ENCODE measurements at places on chromosomes 1 and 21.

GRCh38 chr21:33360881-33361602 is 36.3 kb downstream of the IFNAR1 start:
- DNase-seq = peak; percentile 79

- no peak for DNase-seq
These were observed 848 bp upstream of the APOBEC4 start for GRCh38 chr1:183653876-183654451.

- no peak for DNase-seq
These were observed 4.1 kb downstream of the TMEM240 start for GRCh38 chr1:1536019-1536937.

GRCh38 chr1:36321119-36321951 is 2.1 kb downstream of the EVA1B start:
- DNase-seq = no peak

GRCh38 chr21:14991957-14992356 is 72.8 kb downstream of the NRIP1 start:
- no peak for DNase-seq

DNA sequence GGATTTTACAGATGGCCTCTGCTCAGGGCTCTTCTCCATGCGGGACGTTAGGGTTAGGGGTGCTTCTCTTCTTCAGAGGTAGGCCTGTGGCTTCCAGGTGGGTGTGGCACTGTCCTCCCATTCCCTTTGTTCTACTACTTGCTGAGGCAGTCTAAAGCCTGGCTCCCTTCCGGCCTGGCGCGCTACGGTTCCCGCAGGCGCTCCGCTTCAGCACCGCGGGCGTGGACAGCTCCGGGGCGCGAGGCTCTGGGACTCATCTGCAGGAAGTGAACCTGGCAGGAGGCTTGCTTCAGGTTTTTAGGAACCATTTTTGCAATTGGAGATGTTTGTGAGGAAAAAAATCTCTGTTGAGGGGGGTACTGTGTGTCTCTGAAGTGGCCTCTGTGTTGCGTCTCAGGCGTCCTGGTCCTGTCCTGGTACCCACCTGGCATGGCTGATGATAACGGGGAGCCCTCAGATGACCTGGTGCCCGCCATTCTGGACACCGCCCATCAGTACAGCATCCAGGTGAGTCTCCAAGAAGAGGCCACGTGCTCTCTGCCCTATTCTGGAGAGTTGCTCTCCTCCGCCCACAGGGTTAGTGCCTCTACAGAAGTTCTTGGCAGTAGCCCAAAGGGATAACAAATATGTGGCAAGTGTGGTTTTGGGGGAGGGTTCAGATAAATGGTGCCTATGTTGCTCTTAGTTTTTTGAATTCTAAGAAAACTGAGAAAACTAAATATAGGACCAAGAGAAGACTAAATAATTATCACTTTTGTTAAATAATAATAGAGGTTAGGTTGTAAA is 1.9 kb downstream of the MANEAL start:
- DNase-seq = peak; percentile 31

GRCh38 chr1:26848941-26849774 is 13.8 kb upstream of the SFN start:
- no peak for DNase-seq

GRCh38 chr1:161499099-161500039 is 5.9 kb upstream of the FCGR2A start:
- DNase-seq = no peak

DNA sequence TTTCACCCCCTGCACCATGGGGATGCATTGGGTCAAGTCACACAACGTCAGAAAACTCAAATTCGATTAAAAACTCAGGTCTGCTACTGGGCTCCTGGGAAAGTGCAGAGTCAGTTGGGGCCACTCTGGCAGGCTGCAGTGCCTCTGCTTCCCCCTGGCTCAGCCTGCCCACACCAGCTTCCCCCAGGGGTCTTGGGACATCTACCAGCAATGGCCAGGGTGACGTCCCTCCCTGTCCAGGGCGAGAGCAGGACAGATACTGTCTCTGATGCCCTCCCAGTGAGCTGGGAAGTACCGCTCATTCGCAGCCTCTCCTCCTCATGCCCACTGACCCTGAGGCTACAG is 106.2 kb upstream of the COL6A1 start:
- no peak for DNase-seq

DNA sequence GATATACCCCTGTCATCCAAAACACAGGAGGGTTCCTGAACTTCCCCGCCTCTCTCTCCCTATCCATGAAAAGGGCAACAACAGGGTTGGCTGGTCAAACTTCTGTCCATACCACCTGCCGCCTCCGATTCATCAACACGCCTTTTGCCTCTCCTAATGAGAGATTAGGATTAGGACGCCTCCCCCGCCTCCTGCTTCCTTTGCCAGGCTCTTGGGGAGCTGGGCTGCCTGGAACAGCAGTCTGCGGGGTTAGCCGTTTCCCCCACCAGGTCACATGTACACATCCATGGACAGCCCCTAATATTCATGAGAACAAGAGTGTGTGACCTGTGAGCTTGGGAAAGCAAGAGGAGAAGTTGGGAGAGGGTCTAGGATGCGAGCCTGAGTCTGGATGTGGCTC is 2.3 kb upstream of the OPTC start:
- DNase-seq = no peak

GRCh38 chr1:182335771-182336566 is 55.6 kb downstream of the GLUL start:
- no peak for DNase-seq

GRCh38 chr1:8676813-8677212 is 140.6 kb downstream of the RERE start:
- no peak for DNase-seq

GRCh38 chr1:67814121-67814772 is 19.0 kb downstream of the GNG12 start:
- no peak for DNase-seq

GRCh38 chr1:156467906-156468305 is 32.7 kb downstream of the MEF2D start:
- DNase-seq = no peak

GRCh38 chr1:107132195-107132594 is 8.6 kb upstream of the NTNG1 start:
- no peak for DNase-seq

GRCh38 chr1:172821609-172822274 is 162.8 kb downstream of the FASLG start:
- DNase-seq = no peak

DNA sequence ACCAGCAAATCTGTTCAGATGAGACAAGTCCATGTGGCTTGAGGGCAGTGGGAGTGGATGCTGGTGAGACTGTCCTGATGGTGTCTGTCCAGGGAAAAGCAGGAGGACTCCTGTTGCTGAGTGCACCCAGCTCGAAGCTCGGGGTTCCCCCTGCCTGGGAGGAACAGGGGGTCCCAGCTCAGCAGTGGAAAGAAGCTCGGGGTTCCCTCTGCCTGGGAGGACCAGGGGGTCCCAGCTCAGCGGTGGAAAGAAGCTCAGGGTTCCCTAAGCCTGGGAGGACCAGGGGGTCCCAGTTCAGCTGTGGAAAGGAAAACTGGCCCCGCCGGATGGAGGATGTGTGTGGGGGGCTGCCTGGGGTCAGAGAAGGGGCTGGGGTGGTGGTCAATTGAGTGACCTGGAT is 39.1 kb downstream of the CRYAA start:
- no peak for DNase-seq

DNA sequence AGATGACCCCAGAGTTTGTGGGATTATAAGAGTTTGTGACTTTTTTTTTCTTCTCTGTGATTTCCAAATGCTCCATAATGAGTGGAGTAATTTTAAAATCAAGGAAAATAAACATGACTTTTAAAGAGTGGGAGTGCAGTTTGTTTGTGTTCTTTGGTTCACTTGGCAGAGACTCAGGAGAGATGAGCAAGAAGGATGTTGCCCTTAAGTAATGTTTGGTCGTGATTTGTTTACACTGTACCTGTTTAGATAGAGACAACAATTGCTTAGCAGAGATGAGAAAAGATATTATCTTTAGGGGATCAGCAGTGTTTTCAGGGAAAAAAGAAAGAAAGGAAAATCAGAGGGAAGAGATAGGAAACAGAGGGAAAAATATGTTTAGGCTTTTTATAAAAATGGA is 170.8 kb downstream of the ADSS2 start:
- no peak for DNase-seq

DNA sequence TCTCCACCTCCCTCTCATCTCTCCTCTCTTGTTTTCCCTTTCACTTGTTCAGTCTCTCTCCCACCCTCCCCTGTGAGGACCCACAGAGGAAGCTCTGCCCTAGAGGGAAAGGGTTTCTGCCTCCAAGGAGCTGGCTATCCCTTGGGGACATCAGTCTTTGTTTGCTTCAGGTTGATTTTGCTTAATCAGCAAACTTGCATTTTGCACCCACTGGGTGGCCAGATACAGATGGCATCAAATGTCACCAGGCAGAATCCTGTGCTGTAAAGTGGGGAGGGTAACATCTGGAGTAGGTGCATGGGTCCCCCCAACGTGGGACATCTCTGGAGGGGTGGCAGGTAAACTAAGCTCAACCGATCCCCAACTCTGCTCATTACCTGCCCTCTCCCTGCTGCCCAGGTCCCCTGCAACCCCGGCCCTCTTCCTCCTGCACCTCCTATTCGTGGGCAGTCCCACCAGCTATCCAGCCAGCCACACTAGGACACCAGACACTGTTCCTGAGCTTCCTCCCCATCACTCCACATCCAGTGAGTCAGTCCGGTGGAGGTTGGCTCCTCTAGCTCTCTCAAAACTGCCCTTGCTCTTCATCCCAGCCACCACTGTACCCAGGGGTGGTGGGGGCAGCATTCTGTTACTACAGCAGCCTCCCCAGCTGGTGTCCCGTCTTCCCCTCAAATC is 123.3 kb downstream of the KCNN3 start:
- no peak for DNase-seq

DNA sequence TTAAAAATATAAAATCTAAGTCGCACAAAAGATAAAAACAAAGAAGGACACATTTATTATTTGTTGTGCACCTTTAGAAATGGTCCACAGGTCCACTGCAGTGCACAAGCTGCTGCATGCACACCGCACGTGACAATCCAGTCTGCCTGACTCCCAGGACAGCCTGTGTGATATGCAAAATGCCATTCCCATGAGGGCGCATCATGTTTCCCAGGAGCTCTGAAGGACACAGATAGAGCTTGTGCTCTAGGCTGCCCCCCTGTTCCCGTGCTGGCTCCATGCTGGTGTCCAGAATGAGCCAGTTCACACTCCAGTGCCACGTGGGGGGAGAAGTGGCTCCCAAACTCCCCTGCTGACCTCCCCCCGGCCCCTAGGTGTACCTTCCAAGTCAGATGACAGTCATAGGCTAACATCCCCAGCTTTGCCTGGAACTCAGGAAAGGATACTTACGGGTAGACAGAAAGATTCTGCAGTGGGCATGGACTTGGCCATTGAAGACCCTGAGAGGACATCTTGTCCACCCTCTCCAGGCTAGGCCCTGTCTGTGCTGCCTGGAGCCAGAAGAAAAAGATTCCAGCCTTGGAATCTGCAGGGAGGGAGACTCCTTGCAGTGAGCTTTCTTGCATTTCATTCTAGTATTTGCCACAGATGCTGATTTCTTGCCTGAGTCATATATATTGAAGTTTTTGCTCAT is 26.3 kb downstream of the RAB7B start:
- no peak for DNase-seq

DNA sequence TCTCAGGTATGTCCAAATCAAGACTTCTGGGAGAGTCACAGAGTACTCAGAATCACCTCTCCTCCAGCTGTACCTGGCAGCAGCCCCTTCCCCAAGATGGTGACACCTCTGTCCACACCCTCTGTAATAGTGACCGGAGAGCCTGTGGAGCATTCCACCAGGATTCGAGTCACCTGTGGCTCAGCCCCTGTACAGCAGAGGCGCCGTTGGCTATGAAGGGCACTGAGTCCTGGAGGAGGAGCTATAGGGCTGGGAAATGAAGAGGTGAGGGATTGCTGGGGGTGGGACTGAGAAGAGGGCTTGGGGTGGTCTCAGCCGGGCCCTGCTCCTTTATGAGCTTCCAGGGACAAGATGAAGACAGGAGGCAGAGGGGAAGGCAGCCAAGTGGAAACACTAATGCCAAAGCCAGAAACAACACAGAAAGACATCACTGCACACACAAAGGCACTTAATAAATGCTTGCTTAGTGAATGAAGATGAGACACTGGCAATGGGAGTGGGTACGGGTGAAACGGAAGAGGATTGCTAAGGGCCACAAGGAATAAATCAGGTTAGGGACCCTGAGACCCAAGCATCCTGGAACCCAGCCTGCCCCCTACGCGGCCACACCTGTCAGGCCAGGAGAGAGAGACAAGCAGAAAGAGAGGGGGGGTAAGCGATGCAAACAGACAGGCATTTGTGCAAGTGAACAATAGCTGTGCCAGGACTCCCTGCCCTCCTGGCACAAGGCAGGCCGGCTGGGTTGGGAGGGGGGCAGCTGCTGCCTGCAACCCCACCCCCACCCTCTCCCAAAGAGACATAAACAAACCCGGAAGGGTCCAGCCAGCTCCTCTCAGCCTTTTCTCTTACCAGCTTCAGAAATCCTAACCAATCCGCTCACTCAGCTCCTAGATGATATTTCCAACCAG is 3.9 kb downstream of the ARHGEF2 start:
- no peak for DNase-seq

DNA sequence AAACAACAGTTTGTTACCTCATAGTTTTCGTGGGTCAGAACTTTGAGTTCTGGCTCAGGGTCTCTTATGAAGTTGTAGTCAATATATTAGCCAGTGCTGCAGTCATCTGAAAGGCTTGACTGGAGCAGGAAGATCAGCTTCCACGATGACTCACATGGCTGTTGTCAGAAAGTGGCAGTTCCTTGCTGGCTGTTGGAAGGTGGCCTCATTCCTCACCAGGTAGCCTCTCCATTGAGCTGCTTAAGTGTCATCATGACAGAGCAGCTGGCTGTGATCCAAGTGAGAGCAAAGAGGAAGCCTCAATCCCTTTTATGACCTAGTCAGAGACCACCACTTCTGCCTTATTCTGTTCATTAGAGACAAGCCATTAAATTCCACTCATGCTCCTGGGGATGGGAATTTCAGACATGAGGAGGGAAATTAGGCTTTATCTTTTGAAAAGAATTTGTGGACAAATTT is 5.6 kb downstream of the OSBPL9 start:
- DNase-seq = no peak

- no peak for DNase-seq
These were observed at the start of gene LMX1A for GRCh38 chr1:165355977-165356811. TSS of gene LMX1A (minus strand) at chr1:165356715. CDS start at chr1:165355559, 1,156 bp downstream.

- no peak for DNase-seq
These were observed 326.7 kb upstream of the CAMK1G start for GRCh38 chr1:209256766-209257350.

- no peak for DNase-seq
These were observed 122.8 kb upstream of the USP24 start for GRCh38 chr1:55337801-55338447.

DNA sequence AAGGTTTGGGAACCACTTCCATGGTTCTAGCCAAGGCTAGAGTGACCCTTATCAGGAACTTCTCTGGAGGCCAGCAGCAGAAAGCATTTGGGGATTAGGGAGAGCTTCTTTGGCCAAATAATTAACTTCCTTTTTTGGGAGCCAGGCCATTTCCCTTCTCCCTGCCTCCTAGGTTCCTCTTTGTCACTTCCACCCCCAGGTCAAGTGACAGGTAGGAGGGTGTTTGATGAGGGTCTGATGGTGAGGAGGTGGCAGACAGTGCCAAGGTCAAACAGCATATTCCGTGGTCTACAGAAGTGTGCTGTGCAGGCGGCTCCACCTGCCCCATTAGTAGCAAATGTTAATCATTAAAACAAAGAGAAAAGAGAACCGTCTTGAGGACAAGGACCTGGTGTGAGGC is 1.9 kb upstream of the KCNA10 start:
- DNase-seq = no peak

GRCh38 chr1:11215381-11216005 is 26.3 kb downstream of the ANGPTL7 start:
- no peak for DNase-seq

All from activated T-cell treated with anti-CD3 and anti-CD28 coated beads for 24 hours (primary cell).